ENCODE measurements at places on chromosomes 7 and 10.
A peak's percentile ranks its signal among the peaks of the same experiment; 100 is the strongest.

GRCh38 chr7:35648367-35648766 is 46.6 kb downstream of the HERPUD2 start:
- DNase-seq = no peak

DNA sequence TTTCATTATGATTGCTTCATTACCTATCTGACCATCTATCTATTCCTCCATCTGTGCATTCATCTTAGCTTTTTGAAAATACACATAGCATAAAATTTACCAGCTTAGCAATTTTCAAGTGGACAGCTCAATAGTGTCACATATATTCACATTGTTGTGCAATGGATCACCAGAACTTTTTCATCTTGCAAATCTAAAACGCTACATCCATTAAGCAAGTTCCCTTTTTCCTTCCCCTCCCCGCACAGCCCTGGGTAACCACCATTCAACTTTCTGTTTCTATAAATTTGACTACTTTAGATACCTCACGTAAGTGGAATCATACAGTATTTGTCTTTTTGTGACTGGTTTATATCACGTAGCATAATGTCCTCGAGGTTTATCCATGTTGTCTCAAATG is 78.0 kb upstream of the ADRB1 start:
- DNase-seq = no peak

DNA sequence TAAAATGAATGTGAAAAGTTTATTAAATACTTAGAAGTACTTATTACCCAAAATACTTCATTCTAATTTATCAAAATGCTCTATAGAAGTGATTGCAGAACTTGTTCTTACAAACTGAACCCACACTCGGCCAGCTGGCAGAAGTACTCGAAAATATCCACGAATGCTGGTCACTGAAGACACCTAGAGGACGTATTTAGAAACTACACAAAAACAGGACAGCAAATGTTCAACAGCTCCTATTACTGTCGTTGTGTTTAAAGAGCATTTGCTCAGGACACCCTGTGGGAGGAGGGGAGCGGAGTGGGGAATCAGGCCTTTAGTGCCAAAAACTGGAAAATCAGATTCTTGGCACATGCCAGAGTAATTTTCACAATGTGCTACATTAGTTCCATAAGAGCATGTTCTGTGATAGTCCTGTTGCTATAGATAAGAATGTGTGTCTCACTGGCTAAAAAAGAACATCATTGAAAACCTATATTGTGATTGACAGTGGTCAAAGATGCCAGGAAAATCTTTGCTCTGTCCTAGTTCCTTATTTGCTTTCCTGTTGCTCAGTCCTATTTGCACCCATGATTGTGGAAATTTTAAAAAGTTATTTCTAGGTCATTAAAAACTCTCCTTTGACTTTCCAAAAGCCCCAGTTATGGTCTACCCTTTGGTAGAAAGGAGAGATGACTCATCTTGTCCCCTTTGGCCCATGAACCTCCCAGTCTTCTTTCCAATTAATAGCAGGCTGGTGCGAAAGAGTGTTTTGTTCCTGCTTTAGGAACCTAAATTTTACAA is 49.0 kb upstream of the NRBF2 start:
- peak; percentile 10 for DNase-seq

- DNase-seq = no peak
Measured at GRCh38 chr7:44772867-44773266, 23.6 kb upstream of the PPIA start.

DNA sequence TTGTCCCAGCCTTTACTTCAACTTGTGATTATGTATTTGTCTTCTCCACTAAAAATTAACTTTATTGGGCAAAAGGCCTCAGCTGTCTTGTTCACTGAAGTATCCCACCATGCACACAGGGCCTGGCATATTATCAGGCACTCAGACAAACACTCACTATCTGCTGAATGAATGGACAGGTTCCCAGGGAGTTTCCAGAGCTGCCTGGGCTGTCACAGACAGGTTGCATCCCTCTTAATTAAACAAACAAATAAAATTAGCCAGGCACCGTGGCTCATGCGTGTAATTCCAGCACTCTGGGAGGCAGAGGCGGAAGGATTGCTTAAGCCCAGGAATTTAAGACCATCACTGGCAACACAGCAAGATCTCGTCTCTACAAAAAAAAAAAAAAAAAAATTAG is 1.5 kb upstream of the TSPAN14 start:
- DNase-seq = no peak

GRCh38 chr7:4888161-4888560 is 4.6 kb upstream of the RADIL start:
- DNase-seq = no peak

DNA sequence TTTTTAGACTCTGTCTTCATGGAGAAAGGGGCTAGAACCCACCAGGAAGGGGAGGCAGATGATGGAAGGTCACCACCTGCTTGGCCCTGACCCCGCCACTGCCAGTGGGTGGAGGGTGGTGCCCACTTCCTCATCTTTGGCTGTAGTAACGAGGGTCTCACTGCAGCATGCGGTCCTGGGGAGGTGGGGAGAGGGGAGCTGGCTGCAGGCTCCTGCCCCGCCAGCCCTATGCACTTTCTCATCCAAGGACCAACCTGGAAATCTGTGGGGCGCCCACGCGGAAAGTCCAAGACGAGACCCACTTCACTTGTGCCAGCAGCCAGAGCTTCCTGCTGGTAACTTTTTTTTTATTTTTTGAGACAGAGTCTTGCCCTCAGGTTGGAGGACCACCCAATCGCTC is 101.0 kb downstream of the CUX1 start:
- no peak for DNase-seq

DNA sequence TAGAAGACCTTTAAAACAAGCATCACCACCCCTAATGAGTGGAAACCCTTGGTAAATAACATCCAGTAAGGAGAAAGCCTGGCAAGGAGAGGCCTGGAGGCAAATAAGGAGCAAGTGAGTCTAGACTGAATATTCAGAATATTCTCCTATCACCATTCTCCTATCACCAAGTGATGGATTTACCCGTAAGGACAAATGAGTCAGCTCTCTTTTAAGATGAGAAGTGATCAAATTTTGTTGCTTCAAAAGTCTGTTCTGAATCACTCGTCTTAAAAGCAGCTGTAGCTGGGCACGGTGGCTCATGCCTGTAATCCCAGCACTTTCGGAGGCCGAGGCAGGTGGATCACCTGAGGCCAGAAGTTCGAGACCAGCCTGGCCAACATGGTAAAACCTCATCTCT is 28.4 kb downstream of the KIAA1549 start:
- no peak for DNase-seq

- DNase-seq = no peak
Measured at GRCh38 chr7:54426406-54426805, 115.8 kb upstream of the VSTM2A start.

DNA sequence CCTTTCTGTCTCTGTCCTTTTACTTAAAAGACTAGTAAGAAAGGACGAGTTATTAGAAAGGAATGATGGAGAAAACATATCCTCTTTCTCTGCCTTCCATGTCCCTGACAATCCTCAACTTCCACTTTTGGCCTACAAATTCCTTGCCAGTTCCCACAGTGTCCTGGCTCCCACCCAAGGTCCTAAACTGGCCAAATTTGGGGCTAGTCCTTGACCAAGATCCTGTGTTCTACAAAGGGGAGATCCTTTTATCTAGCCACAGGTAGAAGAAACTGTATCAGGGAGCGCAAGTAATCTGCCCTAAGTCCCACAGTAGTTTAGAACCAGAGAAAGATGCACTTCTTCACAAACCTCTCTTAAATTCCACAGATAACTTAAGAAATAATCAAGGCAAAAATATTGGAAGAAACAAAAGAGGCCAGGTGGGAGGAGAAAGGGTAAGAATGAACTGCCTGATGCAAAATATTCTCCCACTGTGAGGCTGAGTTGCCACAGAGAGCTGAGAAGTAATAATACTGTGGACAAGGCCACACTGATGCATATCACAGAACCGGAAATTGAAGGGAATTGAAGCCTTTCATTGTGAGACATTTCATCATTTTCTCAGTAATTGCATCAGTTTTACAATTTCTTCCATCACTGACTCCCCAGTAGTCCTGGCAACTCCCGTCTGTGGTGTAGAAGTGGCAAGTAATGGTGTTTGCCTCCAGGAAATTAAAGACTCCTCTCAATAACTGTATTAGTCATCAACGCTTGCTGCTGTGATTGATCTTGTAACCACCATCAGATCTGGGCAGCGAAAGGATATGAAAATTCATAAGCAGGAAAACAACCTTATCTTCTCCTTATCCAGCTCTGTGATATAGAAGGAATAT is 47.2 kb downstream of the DNAJC12 start:
- DNase-seq = no peak

DNA sequence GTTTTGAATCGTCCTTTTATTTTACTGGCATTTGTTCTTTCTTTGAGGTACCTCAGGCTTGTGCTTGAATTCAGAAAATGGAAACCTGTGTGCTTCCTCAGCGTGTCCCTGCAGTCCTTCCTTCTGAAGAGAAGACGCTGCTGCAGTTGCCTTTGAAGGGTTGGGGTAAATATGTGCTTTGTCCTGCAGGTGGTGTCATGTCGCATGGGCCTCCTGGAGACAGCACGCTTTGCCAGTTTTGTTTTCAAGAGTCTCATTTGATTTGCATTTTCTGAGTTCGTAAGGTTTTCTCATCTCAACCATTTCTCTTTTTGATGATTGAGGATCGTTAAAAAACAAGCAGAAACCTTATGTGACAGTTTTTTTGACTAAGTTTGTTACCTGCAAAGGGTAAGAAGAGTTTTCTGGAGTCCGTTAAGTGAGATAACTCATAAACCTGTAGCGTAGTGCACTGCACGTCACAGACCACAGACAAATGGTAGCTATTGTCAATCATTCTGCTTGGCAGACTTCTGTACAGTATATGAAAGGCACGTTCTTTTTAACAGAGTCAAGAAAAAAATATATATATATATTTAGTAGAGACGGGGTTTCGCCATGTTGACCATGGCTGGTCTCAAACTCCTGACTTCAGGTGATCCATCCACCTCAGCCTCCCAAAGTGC is 57.0 kb downstream of the CDC123 start:
- DNase-seq = no peak

- no peak for DNase-seq
Measured at GRCh38 chr10:28971764-28972163, 294.4 kb downstream of the BAMBI start.

- no peak for DNase-seq
Measured at GRCh38 chr10:14016011-14016536, 314.6 kb downstream of the FRMD4A start.

Measured in activated T-helper 1 cell treated with anti-CD3 and anti-CD28 coated beads, Interleukin-2, amount 50 U/mL, for 16 hours (primary cell).